Inflammatory macrophage treated with lipopolysaccharide for 4 hours (primary cell): ENCODE measurements at places on chromosomes 16 and 17.

DNA sequence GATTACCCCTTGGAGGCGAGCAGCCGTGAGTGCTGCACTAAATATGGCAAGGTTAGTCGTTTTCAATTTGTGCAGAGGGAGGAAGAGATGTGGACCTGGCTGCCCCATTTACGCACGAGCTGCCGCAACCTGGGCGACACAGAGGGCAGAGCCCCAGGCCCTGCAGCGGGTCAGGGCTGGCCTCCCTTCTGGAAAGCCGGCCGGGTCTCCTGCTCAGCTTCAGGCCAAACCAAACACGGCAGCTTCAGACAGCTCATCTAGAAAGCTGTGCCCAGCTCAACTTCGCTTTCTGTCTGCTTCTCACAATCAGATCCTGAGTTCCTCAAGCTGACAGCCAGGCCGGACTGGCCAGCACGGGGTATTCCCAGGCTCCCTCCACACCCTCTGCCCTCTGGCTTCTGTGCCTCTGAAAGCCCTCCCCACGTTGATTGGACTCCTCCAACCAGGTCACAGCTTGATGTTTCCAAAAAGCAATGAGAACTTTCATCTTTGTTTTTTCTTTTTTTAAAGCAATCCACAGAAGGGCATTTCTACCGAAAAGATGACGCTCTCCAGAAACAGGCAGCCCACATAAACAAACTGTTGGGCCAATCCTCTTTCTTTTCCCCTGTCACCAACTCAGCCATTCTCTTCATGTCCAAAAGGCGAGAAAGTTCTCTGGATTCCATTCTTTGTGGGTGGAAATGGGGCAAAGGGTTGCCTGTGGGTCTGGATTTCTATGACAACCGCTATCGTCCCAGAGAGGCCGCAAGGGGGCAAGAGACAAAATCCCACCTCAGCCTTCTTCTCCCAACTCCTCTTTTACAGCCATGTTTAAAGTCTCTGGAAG is 189.0 kb downstream of the ZFHX3 start:
- DNase-seq = no peak

DNA sequence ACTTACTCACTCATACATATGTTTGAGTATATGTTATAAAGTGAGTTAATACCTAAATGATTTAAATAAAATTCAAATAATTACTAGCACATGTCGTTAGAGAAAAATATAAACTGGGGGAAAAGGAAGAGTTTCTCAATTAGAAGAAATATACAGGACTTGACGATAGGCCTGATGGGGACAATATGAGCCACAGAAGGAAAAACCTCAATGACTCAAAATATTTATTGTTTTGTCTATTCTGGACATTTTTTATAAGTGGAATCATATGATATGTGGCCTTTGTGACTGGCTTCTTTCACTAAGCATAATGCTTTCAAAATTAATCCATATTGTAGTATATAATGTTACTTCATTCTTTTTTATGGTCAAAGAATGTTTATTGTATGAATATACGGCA is 339.2 kb upstream of the PMFBP1 start:
- no peak for DNase-seq

DNA sequence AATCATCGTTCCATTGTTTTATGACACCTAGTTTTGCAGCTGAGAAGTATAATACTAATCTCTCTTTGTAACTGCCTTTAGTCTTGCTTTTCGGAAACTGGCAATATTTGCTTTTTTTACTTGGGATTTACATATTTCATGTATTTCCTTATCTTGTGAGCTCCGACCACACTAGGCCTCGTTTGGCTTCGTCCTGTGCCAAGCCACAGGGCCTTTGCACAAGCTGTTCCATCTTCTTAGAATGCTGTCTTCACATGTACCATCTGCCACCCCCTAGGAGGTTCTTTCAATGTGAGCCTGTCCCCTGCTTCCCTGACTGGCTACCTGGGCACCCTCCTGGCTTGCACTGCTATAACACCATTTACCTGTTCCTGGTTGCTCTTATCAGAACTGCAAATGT is 77.2 kb downstream of the SHISA6 start:
- DNase-seq = no peak

- no peak for DNase-seq
Observed at GRCh38 chr17:83103200-83103942, 24.0 kb downstream of the METRNL start.

GRCh38 chr17:81964081-81964849 is 3.3 kb upstream of the NOTUM start:
- DNase-seq = no peak

DNA sequence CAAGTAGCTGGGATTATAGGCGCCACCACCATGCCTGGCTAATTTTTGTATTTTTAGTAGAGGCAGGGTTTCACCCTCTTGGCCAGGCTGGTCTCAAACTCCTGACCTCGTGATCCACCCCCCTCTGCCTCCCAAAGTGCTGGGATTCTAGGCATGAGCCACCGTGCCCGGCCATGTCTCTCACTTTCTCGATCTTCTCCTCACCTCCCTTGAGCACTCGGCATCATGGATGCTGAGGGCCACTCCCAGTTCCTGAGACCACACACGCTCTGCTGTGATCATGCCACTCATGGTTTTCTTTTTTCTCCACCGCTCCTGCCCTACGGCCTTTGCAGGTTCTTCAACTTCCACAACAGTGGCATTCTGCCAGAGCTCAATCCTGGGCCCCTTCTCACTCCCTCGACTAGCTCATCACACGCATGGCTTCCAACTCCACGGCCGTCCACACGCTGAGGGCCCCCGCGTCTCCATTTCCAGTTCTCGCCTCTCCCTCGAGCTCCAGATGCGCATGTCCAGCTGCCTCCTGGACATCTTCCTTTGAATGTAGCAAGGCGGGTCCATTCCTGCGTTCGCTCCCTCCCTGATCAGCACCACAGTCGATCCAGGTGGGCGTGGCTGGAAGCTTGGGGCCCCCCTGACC is 5.5 kb upstream of the NCBP3 start:
- no peak for DNase-seq

DNA sequence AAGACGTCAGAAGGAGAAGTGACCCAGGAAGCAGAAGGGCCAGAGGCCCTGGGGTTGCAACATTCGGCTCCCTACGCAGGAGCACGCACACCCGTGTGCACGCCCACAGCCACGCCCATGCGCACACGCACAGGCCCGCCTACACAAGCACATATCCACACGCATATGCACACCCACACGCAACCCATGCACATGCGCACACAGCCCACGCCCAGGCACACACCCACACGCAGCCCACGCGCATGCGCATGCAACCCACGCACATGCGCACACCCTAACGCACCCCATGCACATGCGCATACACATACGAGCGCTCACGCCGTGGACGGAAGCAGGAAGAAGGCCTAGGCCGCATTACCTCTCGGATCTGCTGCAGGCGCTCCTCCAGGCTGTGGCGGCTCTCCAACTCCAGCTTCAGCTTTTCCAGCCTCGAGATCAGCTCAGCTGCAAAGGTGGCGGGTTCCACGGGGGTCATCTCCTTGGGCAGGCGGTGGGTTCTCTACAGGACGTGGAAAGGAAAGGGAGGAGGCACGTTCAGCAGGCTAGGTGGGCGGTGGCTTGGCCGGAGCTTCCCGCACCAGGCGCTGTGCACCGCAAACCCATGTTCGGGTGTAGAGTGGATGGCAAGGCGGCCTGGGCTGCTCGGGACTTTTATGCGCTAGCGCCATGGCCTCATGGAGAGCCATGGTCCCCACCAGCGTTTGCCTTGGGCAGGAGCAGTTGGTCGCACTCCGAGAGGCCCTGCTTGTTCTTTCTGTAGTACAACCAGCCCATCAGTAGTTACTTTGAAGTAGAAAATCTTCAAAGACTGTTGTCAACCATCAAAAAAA is 23.4 kb downstream of the AXIN2 start:
- no peak for DNase-seq

DNA sequence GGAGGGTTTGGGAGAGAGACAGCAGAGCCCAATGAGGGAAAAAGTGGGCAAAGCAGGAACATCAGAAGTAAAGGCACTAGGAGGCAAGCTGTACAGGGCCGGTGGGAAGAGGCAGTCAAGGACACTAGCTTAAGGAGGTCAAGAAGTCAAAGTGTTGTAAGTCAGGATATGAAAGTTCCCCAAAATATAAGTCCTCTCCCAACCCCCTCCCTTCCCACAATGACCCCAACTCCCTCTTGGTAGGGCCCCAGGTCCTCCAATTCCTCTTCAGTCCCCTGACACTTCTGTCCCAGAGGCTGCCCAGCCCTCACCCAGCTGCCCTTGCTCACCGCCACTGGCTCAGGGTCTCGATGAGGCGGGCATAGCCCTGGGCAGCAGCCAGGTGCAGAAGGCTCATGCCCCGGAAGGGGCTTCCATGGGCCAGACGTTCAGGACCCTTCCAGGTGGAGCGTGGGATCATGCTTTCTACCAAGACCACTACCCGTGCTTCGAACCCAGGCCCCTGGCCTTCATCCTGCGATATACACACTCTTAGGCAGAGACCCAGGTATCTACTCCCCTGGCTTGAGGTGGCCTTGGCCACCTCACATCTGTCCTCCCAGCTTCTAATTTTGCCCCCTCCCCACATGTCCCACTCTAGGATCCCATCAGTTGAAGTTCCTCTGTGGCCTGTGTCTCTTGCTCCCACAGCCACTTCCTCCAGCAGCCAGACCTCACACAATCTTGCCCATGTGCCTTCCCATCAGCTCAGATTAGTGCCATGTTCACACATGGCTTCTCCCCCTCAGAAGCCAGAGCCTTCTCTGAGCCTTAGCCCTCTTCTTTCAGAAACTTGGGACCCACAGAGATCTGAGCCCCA is 5.9 kb upstream of the SPAG7 start:
- DNase-seq = no peak

DNA sequence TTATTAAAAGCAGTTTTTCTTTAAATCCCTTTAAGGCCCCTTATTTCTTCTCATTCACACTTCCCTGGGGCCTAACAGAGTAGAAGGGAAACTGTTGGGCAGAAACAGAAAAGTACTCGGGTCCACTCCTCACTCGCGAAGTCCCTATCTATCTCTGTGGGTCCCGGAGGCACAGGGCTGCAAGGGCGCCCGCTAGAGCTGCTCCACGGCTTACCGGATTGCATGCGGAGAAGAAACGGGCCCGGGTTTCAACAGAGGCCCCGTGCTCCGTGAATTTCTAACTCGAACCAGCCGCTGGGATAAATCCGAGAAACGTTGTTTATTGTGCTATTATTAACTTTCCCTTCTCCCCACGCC is 4.3 kb downstream of the CBLN1 start:
- DNase-seq = no peak

DNA sequence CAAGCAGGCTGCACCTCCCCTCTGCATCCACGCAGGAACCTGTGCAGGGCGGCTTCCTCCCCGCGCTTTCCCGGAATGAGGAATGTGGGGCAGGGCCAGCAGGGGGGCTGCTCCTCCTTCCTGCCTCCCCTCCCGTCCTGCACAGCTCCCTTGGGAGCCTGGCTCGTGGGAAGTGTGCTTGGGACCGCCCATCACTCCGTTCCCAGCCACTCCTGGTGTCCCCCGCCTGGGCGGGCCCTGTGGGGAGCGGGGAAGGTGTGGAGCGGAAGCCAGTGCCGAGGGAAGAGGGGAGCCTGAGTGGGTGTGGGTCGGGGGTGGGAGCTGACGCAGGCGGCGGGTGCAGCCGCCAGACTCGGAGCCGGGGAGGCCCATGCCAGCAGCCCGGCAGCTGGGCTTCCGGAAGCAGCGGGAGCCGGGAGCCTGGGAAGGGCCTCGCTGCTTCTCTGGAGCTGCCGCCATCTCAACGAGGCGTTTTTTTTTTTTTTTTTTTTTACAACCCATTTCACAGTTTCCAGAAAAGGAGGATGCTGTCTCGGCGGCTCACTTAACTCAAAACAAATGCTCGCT is 24.1 kb downstream of the BAHCC1 start:
- no peak for DNase-seq

- DNase-seq = peak; percentile 20
Observed at GRCh38 chr16:57185446-57185944, 344 bp downstream of the PSME3IP1 start.

DNA sequence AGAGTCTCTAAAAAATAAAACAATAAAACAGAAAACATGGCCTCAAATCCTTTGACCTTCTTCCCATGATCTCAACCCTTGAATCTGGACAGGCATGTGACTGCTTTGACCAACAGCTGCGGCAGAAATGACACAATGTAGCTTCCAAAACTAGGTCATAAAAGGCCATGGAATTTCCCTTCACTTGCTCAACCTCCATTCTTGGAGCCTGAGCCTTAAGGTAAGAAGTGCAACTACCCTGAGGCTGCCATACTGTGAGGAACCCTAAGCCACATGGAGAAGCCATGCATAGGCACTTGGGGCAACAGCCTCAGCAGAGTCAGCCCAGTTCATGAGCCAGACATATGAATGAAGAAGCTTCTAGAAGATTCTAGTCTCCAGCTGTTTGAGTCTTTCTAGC is 75.7 kb upstream of the BRD7 start:
- DNase-seq = peak; percentile 71

GRCh38 chr17:64413513-64413912 is 22.9 kb upstream of the PECAM1 start:
- peak; percentile 78 for DNase-seq

GRCh38 chr16:66740010-66740409 is 11.4 kb downstream of the DYNC1LI2 start:
- DNase-seq = peak; percentile 42

- DNase-seq = no peak
Observed at GRCh38 chr16:88292007-88292970, 90.5 kb upstream of the ZNF469 start.

DNA sequence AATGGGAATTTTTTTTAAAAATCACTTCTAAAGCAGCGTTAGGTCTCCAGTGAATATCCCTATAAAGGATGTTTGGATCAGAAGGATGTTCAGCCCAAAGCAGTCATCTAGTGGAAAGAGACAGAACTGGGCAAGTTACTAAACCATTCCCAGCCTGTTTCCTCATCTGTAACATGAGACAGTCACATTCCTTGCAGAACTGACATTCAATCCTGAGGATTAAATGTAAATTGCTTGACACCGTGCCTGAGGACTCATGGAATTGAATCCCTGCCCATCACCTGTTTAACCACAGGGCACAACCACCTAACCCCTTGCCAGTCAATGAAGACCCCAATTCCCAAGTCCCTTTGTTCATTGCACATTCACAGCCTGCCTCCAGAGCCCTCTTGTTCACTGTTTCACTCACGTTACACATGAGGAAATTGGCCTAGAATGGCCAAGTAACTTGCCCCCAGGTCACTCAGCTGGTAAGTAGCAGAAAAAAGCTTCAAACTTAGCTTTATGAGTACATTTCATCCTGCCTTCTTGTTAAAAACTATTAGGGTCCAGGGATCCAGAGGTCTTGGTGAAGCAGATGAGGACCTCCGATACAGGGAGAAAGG is 1.4 kb downstream of the CMTM2 start:
- DNase-seq = peak; percentile 19

DNA sequence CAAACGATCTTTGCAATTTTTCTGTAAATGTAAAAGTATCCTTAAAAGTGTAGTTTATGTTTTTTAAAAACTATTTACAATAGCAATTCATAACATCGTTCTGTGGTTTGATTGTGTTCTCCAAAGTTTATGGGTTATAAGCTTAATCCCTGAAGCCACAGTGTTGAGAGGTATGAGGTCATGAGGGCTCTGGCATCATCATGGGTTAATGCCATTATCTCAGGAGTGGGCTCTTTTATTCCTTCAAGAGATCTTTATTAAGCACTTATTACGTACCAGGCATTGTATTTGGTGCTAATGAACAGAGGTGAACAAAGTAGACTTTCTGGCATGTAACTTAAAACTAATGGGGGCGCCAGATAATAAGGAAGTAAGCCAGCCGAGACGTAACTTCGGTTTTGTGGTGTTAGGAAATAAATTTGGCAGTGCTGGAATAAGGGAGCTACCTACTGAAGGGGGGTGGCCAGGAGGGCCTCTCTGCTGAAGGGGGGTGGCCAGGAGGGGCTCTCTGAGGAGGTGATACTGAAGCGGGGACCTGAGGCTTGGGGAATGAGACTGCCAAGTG is 158.1 kb downstream of the VPS53 start:
- no peak for DNase-seq
